ENCODE measurements at places on chromosomes 11 and 22.

GRCh38 chr11:64870176-64870892 lies 8.1 kb downstream of the EHD1 start:
- H3K27me3 ChIP-seq: no peaks in the 10 kb centered on the region
- H3K4me3 ChIP-seq: no peak overlapping the region
- H3K36me3 ChIP-seq: no peaks in the 10 kb centered on the region
- H3K27ac ChIP-seq: peak overlapping the region; percentile 36

DNA sequence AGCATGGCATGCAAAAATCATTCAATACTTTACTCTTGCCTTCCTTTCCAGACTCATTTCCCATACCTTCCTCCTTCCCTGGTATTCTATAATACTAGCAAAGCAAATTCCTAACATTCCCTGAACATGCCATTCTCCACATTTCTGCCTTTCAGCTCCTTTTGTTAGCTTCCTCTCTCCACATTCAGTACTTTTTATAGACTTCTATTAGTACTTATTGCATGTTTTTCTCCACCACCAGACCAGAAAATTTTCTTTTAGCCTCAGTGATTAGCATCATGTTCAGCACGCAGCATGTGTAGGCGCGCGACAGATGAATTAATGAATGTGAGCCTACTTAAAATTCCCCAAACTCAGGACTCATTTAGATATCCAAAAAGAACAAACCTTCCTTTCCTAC lies 935.3 kb downstream of the DLG2 start:
- no peaks in the 10 kb centered on the region for H3K4me1 ChIP-seq
- H3K27me3 ChIP-seq: no peaks in the 10 kb centered on the region

DNA sequence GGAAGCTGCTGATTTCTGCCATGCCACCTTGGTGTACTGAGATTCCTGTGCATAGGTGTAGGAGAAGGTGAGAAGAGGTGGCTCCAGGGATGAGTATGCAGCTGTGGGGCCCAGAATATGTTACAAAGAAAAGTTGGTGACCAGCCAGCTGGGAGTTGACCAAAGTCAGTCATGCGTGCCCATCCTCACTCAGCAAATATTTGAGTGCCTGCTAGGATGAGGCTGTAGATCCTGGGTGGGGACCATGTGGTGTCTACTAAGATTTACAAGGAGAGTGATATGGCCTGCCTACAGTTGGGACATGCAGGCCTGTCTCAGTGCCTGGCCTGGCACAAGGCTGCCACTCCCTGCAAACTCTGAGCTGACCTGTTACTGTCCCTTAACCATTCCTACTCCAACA lies 19.4 kb downstream of the RNF185 start:
- no peaks in the 10 kb centered on the region for H3K4me1 ChIP-seq
- peak; percentile 72 for DNase-seq
- no peaks in the 10 kb centered on the region for H3K36me3 ChIP-seq
- H3K27me3 ChIP-seq: no peaks in the 10 kb centered on the region
- H3K4me3 ChIP-seq: no peak overlapping the region
- no peak overlapping the region for H3K27ac ChIP-seq

- no peaks in the 10 kb centered on the region for H3K36me3 ChIP-seq
- no peaks in the 10 kb centered on the region for H3K27me3 ChIP-seq
- DNase-seq: no peak
- H3K4me1 ChIP-seq: no peaks in the 10 kb centered on the region
- H3K4me3 ChIP-seq: no peak overlapping the region
Observed at GRCh38 chr11:22456993-22457762, 119.0 kb downstream of the SLC17A6 start.

DNA sequence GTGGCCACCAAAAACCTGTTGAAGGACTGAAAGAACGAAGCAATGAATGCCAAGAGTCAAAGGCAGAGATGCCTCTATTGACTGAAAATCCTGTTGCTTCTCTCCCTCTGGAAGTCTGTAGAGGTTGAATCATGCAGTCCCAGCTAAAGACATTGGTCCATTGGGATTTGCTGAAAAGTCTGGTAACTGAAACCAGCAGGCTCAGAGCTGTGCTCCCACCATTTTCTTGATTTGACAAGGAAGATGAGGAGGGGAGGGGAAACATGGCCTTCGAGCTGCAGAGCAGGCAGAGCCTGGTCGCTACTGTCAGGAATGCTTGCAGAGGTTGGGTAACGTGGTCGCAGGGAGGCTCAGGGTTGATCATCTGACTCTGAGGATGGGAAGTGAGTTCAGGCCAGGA lies 72.8 kb upstream of the CSNK2A3 start:
- H3K36me3 ChIP-seq: no peaks in the 10 kb centered on the region
- no peaks in the 10 kb centered on the region for H3K4me1 ChIP-seq
- no peak overlapping the region for H3K4me3 ChIP-seq
- no peak for DNase-seq

- no peak overlapping the region for H3K4me3 ChIP-seq
- peaks cover 5% of the 10 kb centered on the region for H3K4me1 ChIP-seq
- no peak overlapping the region for H3K27ac ChIP-seq
- H3K27me3 ChIP-seq: no peaks in the 10 kb centered on the region
Observed at GRCh38 chr22:31627223-31627731, 34.7 kb downstream of the PISD start.

- H3K4me3 ChIP-seq: no peak overlapping the region
- H3K36me3 ChIP-seq: no peaks in the 10 kb centered on the region
- DNase-seq: no peak
- no peak overlapping the region for H3K27ac ChIP-seq
- H3K27me3 ChIP-seq: no peaks in the 10 kb centered on the region
Observed at GRCh38 chr11:69203901-69204245, 48.1 kb downstream of the SMIM38 start.

DNA sequence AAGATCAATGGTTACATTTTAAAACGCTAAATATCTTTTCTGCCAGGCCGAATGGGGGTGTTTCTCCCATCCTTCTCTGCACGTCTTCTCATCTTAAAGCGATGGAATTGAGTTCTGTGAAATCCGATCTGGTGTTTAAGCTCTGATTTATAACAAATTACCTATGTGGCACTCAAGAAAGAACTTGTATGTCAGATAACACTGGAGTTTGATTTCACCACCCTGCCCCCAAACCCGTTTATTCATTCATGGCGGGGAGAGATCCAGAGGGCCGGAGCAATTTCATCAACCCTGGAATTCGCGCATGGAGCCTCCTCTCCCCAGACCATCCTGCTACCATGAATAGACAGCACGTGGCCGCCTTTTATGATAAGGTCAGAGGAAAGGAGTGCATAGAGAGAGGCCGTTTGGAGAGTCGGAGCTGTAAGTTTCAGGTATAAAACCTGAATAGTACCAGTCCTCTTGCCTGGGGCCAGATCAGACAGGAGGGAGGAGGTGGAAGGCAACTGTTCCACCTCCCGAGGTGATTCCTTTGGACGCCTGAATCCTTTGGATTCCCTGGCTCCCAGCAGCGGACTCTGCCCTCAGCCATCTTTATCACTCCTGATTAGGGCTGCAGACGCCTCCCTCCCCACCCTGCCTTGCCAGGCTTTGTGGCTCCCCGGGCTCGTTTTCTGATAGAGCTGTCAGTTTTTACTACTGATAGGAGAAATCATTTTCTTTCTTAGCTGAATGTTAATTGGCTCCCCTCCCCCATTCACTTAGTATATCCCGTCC lies 27.3 kb upstream of the NFAM1 start:
- no peaks in the 10 kb centered on the region for H3K27me3 ChIP-seq
- DNase-seq: no peak
- H3K27ac ChIP-seq: no peak overlapping the region
- no peaks in the 10 kb centered on the region for H3K36me3 ChIP-seq
- no peak overlapping the region for H3K4me3 ChIP-seq

- DNase-seq: no peak
- no peaks in the 10 kb centered on the region for H3K36me3 ChIP-seq
- H3K4me3 ChIP-seq: no peak overlapping the region
- H3K27ac ChIP-seq: no peak overlapping the region
Observed at GRCh38 chr11:88695689-88696414, 358.3 kb upstream of the CTSC start.
